ENCODE measurements at places on chromosomes 13 and 19.

DNA sequence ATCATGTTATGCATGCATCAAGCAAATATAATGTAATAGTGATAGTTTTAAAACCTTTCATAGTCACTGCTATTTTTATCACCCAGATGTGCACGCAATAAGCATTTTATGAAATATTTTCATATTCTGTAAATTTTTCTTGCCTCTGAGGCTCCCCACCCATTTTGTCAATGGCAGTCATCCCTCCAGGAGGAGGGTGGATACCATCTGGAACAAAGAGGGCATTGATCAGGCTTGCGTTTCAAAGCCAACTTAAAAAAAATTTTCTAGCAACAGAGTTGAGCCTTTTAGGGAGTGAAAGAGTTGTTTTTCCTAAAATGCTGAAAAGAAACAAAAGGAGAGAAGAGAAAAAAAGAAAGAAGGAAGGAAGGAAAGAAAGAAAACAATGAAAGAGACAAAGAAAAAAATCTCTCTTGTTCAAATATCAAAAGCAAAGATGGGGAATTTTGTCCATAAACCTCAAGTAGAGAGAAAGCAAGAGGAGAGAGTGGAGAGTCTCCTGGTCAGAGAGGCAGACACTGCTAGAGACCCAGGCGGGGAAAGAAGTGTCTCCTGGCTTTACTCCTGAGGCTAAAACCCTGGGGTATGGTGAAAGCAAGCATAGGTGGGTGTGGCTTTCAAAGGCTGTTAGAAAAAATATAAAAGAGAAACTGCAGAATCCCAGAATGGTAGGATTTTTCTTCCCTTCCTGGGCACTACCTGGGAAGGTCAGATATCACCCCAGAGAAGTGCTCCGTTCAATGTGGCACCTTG is 63.6 kb upstream of the KLF12 start:
- no peak for DNase-seq

GRCh38 chr19:39937094-39937720 is 2.8 kb upstream of the FCGBP start:
- DNase-seq = no peak

GRCh38 chr19:47778954-47779351 is 450 bp downstream of the SELENOW start:
- DNase-seq = peak; percentile 54

- no peak for DNase-seq
Observed at GRCh38 chr13:77000475-77000874, 8.6 kb downstream of the CLN5 start.

DNA sequence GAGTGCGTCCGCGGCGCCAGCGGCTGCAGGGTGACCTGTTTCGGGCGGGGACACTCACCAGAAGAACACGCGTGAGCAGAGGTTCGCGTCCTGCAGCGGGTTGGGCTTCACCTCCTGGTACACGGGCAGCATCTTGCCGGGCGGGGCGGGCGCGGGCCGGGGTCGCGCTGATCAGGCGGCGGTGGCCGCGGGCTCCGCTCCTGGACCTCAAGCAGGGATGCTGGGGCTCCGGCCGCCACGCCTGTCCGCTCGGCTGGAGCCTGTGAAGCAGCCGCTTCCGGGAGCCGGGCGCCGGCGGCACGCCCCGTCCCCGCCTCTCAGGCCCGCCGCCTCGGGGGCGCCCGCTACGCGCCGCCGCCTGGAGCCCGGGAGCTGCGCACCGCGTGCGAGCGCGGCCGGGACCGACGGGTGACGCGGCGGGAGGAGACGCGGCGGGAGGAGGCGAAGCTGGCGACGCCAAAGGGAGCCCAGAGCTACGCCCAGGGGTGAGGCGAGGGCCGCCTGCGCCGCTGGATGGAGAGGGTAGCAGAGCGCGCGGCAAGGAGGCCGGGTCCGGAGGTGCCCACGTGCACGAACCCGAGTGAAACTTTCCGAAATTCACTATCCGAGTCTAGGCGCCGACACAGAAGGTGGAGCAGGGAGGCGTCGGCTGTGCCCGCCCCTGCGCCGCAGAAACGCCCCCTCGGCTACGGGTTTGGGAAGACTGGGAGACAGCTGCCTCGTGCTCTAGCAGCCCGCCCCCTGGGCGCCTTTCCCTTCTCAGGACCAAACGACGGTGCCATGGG is at the start of gene ABCC4:
ABCC4 (minus strand) TSS at position 269 of the 785 bp plus-strand sequence; CDS start at position 132, 137 bp downstream.
- peak; percentile 95 for DNase-seq

DNA sequence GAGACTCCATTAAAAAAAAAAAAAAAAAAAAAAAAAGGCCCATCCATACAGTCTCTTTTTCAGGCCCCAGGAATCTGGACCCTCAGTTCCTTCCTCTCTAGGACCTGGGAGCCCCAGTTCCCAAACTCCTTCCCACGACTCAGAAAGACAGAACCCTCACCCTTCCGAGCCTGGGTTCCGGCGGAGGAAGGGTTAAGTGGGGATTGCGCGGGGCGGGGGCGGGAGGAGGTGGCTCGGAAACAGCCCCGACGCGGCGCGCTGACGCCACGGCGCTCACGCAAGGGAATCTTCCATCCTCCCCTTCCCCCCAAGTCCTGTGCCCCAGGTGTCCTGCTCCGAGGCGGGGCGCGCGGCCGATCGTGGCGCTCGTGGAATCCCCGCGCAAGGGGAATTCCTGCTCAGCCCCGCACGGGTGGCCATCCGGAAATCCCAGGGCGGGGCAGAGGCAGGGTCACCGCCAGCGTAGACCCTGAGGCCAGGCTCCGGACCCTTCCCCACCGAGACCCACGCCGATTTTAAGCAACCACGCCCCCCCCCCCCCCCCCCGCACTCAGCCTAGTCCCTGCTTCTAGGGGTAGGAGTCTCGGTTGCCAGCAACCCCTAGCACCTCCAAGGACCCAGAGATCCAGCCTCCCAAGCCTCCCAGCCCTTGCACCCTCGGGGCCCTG is 659 bp downstream of the NFKBID start:
- peak; percentile 98 for DNase-seq

DNA sequence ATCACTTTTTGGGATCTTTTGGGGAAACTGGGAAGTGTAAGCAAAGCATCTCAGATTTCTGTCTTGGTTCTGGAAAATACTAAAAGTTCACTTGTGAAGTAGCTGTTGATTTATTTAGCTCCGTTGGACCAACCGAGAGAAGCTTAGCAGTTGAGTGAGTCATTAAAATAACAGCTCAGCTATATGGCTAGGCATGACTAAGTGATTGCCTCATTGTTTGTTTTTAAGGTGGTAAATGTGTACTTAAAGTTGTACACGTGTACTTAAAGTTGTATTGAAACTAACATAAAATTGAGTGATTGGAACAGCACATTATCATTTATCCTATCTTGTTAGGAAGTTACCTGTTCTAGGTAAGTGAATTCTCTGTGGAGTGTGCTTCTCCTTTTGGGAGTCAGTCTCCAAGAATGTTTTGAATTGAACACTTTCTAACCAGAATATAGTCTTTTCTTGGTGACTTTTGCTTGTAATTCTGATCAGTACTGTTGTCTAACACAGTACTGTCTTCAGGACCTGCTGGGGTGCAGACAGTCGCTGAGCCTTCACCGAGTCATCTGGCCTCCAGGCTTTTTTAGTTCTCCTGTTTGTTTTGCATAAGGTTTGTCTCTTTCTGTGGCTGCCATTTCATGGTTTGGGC is 2.9 kb upstream of the DCUN1D2 start:
- DNase-seq = no peak

- peak; percentile 71 for DNase-seq
Observed at GRCh38 chr19:45403781-45404556, 900 bp downstream of the PPP1R13L start.

DNA sequence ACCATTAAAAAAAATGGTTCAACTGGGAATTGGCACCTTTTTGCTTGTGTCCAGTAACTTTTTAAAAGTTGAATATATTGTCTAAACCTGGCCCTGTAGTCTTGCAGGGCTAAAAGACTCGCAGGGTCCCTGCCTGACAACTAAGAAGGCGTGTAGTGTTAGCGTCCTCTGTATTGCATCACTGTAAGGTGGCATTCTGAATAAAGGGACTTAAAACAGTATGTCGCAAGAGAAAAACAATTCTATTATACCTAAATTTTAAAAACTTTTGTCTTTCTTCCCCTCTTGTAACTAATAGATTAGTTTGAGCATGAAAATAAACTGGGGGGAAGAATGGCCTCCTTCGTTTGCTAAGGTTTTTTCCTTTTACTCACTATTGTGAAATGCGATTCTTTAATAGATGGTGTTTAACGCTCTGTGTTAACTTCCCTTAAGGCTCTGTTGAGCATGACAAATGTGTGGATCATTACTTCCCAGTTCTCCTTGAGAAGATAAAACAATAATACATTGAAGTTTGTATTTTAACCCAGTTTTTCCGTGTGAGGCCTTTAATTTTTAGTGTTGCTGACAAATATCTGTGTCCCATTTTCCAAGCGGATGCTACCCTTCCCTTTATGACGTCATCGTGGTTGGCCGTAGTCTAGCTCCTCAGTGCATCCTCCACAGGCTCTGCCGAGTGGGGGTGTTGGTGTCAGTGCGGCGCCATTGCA is 134.6 kb downstream of the KATNAL1 start:
- DNase-seq = no peak

- no peak for DNase-seq
Observed at GRCh38 chr19:4678881-4679790, 9.0 kb upstream of the MYDGF start.

- no peak for DNase-seq
Observed at GRCh38 chr13:44758630-44759383, 182.7 kb upstream of the TSC22D1 start.

DNA sequence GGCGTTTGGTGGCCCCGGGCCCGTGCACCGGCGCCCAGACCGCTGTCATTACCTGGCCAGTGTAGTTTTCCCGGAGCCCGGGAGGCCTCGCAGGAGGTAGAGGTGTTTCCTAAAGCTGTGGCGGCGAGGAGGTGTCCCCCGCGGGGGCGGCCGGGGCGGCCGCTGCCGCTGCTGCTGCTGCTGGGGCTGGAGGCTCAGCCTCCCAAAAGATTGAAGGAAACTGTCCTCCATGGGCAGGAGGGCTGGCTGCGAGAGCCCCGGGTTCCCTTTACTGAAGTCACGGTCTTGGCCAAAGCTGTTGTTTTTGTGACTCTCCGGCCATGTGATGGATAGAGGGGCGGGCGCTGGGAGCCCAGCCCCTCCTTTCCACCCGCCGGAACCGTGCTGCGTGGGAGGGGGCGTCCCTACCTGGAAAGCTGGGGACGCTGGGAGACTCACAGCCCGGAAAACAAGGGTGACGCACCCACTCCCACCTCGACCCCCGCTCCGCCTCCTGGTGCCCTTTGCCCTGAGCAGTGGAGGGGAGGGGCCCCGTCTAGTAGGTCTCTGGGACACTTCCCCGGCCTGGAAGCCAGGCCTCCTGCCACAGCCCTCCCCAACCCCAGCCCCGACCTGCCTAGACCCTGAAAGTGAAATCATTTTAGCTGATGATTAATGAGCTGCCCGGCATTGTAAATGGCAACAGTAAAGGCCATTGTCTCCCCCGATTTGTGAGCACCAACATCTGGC is at the start of gene N4BP2L1:
N4BP2L1 (minus strand) TSS at position 279 of the 729 bp plus-strand sequence; CDS start at position 231, 48 bp downstream.
- DNase-seq = peak; percentile 89

DNA sequence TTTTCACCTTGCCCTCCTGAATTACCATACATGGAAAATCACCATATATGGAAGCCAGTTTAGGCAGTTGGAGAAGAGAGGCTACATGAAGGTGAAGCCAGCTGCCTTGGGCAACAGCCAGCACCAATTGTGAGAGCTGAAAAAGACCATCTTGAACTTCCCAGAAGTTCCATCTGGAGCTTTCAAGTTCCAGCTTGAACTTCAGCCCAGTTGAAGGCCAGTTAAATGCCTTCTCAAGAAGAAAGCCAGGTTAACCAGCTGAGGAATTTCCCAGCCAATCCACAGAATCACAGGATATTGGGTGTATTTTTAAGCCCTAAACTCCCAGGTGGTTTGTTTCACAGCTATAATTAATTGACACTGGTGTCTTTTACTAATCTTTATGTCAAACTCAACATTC is 713.6 kb upstream of the MIR17HG start:
- no peak for DNase-seq

DNA sequence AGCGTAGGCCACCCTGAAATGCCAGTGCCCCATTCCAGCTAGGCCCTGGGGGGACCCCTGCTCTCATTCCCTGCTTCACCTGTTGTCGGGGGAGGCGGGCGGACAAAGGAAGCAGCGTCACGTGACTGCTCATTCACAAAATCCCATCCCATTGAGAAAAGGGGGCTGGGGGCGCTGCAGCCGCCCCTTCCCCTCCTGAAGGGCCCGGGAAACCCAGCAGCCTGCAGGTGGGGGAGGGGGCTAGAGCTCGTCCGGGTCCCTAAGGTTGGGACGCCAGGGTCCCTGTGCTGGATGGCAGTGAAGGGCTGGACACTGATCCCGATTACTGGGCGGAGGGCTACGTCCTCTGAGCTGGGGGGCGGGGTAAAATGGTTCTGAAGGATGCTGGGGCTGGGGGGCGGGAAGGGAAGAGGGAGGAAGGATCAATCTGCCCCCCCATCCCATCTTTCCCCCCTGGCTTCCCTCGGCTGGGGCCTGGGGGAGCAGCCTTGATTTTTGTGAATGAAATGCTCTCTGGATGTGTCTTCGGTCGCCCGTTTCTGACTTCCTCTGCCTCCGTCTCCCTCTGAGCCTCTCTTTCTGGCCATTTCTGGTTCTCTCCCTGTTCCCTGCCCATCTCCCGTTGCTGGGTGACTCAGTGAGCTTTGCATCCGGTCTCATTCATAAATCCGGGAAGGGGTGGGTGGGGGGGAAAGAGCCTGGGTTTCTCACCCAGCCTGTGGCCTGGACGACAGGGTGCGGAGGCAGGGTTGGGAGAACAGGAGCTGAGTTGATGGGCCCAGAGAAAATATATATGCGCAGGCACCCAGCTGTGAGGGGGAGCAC is 816 bp downstream of the SPRED3 start:
- DNase-seq = no peak

DNA sequence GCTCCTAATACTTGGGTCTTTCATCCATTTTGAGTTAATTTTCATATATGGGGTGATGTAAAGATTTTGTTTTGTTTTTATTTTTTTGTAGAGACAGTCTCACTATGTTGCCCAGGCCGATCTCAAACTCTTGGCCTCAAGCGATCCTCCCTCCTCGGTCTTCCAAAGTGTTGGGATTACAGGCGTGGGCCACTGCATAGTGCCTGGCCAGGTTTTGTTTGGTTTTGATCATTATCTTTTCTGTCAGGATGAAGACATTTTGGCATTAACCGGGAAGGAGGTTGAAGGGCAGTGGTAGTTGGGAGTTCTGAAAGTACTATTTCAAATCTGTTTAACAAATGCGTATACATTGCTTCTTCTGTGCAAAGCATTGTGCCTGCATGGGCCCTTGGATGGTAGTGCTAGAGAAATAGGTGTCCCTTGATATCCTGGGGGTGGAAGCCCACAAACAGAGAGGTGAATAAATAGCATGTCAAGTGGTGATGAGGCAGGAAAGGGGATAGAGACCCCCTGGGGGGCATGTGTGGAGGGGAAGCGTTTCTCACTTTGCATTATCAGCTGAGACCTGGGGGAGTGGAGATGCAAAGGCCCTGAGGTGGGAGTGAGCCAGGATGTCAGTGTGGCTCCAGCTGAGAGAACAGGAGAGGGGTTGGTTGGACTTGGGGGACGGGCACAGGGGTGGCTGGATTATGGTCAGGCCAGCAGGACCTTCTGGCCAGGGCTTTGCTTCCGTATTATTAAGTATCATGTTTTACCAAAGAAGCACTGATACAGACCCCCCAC is 41.4 kb downstream of the GATAD2A start:
- no peak for DNase-seq
